ENCODE measurements at places on chromosomes 1 and 21.

GRCh38 chr1:10544239-10544638 lies 69.5 kb downstream of the PEX14 start:
- no peak for DNase-seq

- no peak for DNase-seq
Observed at GRCh38 chr1:21867451-21867996, 55.5 kb downstream of the LDLRAD2 start.

DNA sequence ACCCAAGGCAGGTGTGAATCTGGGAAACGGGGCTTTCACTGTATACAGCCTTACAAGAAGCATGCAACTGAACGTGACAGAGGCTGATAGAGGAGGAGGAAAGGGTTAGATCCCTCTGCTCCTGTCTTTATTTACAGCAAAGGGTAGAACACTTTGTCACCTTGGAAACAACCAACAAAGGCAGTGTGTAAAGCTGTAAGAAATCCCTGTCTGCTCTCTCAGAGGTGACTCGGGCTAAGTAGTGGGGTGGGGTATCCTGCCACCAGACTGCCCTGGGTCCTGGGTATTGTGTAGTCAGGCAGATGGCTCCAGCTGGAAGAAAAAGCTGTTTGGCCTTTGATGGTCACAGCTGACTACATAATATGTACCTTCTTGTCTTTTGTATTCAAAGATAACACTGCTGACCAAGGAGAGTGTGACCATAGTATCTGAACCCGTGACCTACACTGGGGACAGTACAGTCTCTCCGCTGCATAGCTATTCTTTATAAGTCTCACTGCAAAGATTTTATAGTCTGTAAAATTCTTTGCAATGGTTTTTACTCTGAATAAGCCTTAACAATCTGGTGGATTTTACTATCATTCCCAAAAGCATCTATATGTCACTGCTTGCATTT lies 22.1 kb upstream of the POU2F1 start:
- DNase-seq = peak; percentile 87

GRCh38 chr21:44712203-44713028 lies 1.0 kb upstream of the TSPEAR start:
- no peak for DNase-seq

GRCh38 chr1:56387071-56387740 lies 192.2 kb downstream of the PLPP3 start:
- DNase-seq = no peak

All from NCI-H146 (cell line).